Stimulated activated CD4-positive, alpha-beta T cell treated with anti-CD3 and anti-CD28 coated beads, TNF-alpha, amount 100 ng/mL, for 4 hours (primary cell): ENCODE measurements at places on chromosomes 4 and X.

DNA sequence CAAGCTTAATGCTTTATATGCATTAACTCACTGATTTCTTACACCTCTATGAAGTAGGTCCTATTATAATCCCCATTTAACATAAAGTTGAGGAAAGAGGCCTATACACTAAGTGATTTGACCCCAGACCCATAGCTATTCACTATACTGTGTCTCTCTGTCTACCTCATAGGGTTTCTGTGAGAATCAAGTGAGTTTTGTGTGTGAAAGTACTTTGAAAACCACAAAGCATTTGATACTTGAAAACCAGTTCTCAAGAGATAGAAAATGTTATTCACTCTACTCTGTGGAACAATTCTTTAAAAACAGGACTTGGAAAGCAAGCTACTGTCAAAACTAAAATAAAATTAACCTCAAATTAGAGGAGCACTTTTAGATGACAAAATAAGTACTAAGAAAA lies 35.0 kb downstream of the SHROOM3 start:
- DNase-seq = no peak

- no peak for DNase-seq
These were observed 111.1 kb downstream of the KLF8 start for GRCh38 chrX:56343219-56343618.

GRCh38 chr4:57100979-57101651 lies 9.1 kb downstream of the IGFBP7 start:
- no peak for DNase-seq

DNA sequence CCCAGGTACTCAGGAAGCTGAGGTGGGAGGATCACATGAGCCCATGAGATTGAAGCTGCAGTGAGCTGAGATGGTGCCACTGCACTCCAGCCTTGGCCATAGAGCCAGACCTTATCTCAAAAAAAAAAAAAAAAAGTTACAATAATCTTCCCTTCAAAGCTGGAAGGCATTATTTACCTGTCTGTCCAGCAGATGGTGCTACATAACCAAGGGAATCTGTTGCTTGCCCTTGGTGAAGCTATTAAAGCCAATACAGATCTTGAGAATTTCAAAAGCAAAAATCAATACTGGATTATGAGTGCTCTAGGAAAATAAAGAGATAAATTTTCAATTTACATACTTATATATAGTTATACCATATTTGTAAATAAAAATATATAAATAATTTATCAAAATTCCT lies 25.9 kb downstream of the PKD2 start:
- DNase-seq = no peak

DNA sequence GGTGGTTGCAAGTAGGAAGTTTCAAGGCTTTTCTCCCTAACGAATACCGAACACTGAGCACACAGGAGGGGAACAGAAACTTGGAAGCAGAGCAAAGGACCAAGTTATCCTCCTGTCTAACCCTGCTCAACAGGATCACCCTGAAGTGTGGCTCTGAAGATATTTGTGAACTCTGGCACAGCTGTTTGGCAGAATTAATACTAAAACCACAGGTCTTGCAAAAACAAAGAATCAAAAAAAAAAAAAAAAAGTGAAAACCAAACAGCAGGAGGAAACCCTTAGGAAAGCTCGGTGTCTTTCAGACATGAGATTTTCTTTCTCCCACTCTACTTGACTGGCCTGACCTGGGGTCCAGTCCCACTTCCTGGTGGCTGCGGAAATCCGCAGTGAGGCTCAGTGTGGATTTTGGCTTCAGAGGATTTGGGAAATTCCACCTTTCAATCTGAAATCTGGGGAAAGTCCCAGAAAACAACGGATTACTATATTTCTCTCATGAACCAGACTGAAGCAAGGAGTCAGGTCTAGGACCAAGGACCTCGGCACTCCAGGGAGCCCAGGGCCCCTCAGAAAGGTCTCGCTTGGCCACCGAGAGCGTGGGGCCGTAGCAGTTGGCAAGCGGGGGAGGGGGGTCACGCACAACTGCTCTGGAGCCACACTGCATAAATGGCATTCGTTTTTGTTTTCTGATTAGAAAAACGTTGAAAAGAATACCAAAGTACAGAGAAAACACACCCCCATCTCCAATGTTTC lies 867 bp downstream of the TIFA start:
- no peak for DNase-seq

GRCh38 chr4:182137343-182137742 lies 105.9 kb upstream of the TENM3 start:
- no peak for DNase-seq

GRCh38 chrX:123169247-123169901 lies 14.7 kb upstream of the GRIA3 start:
- DNase-seq = no peak

GRCh38 chr4:118745357-118745756 lies 60.2 kb downstream of the METTL14 start:
- no peak for DNase-seq

- no peak for DNase-seq
These were observed 658 bp downstream of the KDM6A start for GRCh38 chrX:44873415-44874276.
